Activated gamma-delta T cell treated with Interleukin-2 at 50 U/mL for 16 hours (primary cell): ENCODE measurements at places on chromosomes 3 and 15.

GRCh38 chr15:90838139-90838538, 30.2 kb upstream of the FURIN start:
- peak; percentile 91 for DNase-seq

GRCh38 chr3:108398510-108398909, 102.2 kb downstream of the HHLA2 start:
- no peak for DNase-seq

DNA sequence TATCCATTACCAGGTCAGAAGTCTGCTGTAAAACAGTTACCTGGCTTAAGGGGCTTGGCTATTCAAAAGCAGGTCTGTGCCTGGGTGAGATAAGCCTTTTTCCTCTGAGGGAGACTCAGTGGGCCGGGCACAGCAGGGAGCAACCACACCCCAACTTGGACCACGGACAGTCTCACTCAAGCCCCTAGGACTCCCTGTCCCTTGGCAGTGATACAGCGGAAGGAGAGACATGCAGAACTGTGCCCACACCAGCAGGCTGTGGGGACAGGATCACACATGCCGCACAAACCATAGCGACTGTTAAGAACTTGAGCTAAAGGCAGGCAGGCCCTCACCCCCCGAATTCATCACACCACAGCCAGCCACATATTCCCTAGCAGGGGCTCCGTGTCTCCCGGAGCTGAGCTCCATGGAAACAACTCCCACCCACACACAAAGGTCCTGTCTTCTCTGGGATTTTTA, 2.8 kb upstream of the GP5 start:
- no peak for DNase-seq

DNA sequence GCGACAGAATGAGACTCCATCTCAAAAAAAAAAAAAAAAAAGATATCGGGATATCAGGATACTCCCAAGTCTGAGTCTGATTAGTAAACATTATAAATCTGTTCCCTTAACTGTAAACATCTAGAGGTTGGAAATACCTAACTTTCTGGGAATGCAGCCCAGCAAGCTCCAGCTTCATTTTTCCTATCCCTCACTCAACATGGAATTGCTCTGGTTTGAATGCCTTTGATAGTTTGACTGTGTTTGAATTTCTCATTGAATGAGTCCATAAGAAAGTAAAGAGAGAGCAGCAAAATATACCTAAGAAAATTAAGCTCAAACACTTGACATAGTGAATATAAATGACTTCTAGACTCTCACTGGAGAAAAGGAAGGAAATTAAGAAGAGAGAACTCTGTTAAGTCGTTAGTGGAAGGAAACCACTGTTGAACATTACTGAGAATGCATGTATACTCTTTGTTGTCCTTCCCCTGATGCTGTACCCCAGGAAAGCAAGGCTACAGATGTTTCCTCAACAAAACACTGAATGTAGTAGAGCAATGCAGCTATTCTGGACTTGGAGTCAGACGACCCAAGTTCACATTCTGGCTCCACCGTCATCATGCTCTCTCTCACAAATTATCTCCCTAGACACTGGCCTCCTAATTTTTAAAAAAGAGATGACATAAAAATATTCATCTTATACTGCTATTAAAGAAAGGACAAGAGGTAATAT, 62.4 kb downstream of the CD200 start:
- DNase-seq = no peak

GRCh38 chr15:78418686-78419085, 19.3 kb upstream of the IREB2 start:
- DNase-seq = no peak

DNA sequence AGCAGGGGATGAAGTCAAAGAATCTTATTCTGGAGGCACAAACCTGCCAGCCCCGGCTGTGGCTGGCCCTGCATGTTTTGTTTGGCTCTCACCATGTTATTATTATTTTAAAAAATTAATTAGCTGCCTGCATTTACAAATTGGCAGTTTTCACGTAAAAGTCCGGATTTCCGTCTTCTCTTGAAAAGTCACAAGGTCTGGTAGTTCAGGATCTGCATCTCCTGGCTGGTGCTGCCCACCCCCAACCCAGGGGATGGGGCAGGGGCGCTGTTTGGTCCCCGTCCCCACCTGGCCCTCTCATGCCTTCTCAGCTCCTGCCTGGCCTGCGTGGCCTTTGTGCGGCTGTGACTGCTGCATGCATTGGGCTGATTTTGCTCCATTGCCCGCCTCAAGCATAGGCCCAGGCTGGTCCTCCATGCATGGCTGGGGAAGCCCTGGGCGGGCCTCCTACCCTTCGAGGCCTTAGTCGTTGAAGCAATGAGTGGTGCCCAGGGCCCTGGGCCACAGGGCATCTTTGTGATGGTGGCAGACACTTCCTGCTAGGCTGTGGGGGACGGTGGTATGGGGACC, 2.0 kb downstream of the FBLN2 start:
- no peak for DNase-seq

GRCh38 chr3:183477801-183478456, 49.5 kb upstream of the MCF2L2 start:
- DNase-seq = no peak

GRCh38 chr3:163508206-163508605, 1570.1 kb downstream of the SI start:
- no peak for DNase-seq

DNA sequence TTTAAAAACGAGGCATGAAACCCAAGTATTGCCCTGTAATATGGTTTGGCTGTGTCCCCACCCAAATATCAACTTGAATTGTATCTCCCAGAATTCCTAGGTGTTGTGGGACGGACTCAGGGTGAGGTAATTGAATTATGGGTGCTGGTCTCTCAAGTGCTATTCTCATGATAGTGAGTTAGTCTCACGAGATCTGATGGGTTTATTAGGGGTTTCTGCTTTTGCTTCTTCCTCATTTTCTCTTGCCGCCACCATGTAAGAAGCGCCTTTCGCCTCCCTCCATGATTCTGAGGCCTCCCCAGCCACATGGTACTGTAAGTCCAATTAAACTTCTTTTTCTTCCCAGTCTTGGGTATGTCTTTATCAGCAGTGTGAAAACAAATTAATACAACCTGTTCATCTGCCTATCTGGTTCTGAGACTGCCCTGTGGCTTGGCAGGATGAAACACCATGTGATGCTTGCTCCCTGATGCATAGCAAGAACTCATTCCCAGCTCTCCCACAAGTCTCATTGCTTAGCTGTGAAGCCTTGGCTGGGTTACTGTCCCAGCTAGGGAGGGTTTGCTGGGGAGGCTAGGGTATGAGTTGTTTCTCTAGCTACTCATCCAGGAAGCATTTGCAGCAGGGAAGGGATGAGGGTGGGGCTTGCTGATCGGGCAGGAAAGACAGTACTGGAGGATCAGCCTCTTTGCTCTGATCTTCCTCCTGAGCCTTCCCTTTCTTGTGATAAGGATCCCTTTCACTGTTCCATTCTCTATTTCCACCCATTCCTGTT, 3.7 kb upstream of the SQOR start:
- no peak for DNase-seq

DNA sequence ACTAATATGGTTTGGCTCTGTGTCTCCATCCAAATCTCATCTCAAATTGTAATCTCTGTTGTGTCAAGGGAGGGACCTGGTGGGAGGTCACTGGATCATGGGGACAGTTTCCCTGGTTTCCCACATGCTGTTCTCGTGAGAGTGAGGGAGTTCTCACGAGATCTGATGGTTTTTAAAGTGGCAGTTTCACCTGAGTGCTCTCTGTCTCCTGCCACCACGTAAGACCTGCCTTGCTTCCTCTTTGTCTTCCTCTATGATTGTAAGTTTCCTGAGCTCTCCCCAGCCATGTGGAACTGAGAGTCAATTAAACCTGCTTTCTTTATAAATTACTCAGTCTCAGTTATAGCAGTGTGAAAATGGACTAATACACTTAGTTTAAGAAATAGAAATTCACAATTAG, 228.9 kb downstream of the CD47 start:
- no peak for DNase-seq

- DNase-seq = peak; percentile 7
These were observed 928 bp downstream of the ANKRD34C start for GRCh38 chr15:79283252-79284048.

- DNase-seq = no peak
These were observed 255.7 kb upstream of the TBL1XR1 start for GRCh38 chr3:177452831-177453450.

DNA sequence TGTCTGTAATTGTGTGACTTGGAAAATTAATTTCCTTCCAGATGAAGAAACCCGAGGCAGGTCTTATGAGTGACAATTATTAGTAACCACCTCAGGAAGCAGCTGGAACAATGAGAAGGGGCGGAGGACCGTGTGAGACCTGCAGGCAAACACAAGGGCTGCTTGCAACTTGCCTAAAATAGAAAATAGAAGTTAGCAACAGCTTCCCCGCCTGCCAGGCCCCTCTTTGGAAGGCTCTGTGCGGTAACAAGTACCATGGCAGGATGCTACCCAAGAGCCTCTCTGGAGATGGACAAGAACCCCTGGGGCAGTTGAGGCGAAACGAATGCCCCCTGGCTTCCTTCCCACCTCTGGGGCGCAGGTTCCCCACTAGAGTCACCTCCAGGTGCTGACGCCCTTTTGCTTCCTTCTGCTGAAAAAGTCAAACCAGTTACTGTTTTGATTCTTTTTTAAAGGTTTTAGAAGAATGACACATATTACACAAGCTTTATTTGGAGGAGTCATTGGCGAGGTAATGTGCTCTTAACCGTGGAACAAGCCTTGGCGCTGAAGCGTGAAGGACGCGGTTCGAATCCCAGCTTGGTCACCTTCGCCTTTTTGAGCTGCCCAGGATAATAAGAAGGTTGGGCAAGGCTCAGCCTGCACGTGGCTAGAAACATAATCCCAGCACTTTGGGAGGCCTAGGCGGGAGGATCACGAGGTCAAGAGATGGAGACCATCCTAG, 47.0 kb upstream of the SYNM start:
- no peak for DNase-seq

GRCh38 chr3:52078781-52079560, 22.6 kb upstream of the DUSP7 start:
- DNase-seq = no peak

- DNase-seq = no peak
These were observed 30.6 kb upstream of the UBE3A start for GRCh38 chr15:25469377-25469776.

GRCh38 chr3:58062472-58062871, 54.2 kb downstream of the FLNB start:
- no peak for DNase-seq

- DNase-seq = no peak
These were observed 2.8 kb downstream of the PRSS50 start for GRCh38 chr3:46714728-46715506.

- no peak for DNase-seq
These were observed 16.8 kb upstream of the SRP14 start for GRCh38 chr15:40055576-40056293.

- DNase-seq = no peak
These were observed 122.0 kb downstream of the WDR76 start for GRCh38 chr15:43948691-43949325.
